ENCODE measurements at places on chromosomes 3 and 15. TPM values are rescaled to one million over a fixed set of nuclear protein-coding genes. Genes with fewer than 3 reads are reported as not detected.

DNA sequence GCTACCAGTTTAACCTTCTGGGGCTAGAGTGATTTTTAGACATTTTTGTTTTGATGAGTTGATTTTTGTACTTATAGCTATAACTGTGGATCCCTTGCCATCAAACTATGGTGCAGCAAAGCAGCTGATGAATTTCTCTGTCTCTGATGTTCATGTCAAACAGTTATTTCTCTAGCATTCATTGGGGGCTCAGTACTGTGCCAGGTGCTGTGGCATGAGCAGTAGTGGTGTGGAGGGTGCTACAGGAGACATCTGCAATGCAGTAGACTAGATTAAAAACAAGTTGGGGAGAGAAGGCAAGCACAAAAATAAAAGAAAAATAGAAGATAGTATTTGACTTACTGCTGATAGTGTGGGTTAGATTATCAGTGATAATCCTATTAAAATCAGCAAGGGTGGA, 95.3 kb downstream of the AKAP13 start:
- no peak for DNase-seq

DNA sequence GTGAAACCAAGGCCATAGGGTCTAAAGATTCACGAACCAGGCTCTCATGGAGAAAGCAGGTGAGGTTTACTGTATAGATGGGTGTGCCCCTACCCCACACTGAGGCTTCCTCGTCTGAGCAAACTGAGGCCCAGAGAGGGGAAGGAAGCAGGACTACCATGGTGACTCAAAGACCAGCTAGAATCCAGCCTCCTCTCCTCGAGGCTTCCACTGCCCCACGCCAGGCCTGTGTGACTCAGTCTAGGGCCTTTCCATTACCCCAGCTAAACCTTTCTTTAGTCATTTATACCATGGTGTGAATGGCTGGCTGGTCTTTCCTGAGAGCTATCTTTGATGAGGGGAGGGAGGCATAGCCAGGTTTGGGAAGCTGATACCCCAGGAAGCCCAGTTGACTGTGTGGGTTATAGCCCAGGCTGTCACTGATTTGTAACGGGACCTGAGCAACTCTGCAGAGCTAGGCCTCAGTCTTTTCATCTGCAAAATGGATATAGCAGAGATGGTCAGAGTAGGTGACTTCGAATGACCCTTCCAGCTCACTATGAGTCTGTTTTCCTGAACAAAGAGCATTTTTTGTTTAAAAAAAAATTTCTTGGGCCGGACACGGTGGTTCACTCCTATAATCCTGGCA, 3.0 kb upstream of the RHO start:
- DNase-seq: no peak

DNA sequence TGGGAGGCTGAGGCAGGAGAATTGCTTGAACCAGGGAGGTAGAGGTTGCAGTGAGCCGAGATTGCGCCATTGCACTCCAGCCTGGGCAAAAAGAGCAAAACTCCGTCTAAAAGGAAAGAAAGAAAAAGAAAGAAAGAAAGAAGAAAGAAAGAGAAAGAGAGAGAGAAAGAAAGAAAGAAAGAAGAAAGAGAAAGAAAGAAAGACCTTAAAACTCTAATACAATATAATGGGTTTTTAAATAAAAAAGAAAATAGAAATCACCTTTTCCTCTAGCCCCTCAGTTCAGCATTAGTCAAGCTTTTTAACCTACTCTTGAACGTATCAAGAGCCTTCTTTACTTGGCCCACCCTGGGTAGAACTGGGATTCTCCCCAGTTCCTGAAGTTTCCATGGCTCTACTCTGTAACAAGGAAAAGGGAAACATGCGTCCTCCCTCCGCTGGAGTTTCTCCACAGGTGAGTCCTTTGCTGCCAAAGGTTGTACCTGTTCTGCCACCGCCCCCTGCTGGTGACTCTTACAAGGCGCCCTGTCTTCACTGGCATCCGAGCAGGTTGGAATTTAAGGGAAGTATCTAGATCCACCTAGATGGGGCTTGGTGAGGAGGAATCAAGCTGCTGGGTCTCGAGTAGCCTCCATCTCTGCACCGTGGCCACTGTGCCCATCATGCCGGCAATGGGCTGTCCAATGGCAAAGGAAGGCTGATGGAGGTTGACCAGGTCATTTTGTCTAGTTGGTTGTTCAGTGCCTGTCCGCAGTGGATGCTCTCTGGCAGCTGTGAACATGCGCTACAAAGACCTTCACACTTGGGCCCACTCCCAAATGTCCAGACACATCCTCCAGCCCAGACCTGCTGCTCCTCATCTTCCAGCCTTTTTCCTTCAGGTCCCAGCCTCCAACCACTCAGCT, 20.6 kb upstream of the EPHB3 start:
- DNase-seq: peak; percentile 78

DNA sequence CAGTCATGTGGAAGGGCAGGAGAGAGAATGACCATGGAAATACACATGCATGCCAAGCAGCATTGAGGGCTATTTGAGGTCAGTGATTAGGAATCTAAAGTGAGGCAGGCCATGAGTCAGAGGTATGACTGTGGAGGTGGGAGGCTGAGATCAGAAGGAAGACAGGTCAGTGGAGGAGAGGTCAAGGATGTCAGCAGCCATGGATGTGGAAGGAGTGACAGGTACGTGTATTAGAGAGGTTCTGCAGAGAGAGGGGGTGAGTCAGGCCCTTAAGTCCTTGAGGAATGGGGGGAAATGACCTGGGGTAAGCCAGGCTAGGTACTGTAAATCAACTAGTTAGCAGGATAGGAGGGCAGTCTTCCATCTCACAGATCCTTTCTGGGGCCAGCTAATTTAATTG, 166.6 kb downstream of the ANO10 start:
- no peak for DNase-seq

DNA sequence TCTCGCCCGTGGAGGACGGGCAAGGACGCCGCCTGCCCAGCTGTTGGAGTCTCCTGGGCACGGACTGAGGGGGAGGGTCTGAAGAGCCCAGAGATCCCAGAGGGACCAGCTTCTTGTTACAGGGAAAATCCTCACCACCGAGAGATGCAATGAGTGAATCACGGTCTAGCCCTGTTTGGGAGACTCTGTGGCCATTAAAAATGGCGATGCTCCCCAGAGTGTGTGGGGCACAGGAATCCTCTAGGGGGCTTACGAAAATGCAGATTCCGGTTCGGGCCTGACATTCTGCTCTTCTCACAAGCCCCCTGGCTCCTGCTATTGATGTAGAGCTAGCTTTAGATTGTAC, 35.5 kb upstream of the EPHB3 start:
- no peak for DNase-seq

DNA sequence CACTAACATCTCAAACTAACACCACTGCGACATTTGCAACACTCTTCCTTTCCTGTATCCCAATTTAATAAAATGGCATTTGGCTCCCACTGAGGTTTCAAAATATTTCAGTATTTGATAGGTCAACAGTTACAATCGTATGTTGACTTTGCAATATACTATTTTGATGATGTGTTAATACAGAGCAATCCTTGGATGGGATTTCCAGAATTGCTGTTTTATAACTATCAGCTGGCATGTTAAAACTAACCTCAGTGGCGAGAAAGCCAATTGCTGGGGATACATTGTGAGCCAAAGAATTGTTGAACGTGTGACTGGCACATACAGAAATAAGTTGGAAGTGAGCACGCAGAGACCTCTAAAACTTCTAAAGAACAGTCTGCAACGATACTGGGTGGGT, 226.1 kb upstream of the LYSMD4 start:
- no peak for DNase-seq

GRCh38 chr3:34646911-34647460, 848.6 kb downstream of the PDCD6IP start:
- DNase-seq: no peak

DNA sequence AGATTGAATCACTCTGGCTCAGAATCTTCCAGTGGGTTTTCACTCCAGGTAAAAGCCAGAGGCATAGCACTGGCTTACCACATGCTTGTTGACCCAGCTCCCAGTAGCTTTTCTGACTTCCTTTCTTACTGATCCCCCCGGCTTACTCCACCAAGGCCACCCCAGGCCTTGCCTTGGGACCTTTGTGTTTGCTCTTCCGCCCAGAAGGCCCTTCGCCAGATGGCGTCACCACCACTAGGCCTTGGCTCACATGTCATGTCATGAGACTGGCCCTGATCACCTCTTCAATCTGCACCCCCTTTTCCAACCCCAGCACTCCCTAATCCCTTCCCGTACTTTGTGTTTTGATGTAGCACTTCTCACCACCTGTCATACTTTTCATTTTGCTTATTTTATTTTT, 98.5 kb upstream of the UMPS start:
- DNase-seq: no peak

- no peak for DNase-seq
Observed at GRCh38 chr3:171748064-171748924, 62.0 kb downstream of the PLD1 start.

GRCh38 chr15:92900731-92901071, 577 bp downstream of the CHD2 start:
- DNase-seq: no peak

- no peak for DNase-seq
Observed at GRCh38 chr15:49060710-49061495, 14.7 kb upstream of the SECISBP2L start.

DNA sequence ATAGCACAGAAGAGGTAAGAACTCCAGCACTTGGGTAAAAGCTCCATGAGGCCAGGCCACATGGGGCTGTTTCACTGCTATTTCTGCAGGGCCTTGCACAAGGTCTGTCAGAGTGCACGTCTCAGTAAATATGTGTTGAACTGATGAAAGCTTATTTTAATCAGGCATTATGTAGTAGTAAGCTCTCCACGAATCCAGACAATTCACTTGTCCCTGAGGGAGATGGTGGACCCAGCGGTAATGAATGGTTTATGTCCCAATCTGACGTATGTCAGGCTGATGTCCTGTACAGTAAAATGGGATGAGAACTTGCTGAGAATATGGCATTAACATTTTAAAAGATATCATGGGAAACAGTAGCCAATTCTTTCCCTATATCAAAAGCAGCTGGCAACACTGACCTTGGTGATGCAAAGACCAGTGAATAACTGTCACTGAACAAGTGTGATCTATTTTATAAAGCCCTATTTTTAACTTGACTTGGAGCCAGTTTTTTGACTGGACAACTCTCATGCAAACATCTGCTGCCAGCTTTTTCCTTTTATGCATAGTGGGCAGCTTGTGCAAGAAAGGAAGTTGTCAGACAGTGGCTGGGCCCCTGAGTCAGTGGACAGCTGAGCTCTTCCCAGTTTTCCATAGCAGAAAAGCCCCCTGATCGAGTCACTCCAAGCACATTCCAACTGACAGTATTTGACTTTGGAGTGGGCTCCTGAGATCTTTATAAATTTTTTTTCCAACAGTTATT, 519.8 kb upstream of the MDFIC2 start:
- no peak for DNase-seq

DNA sequence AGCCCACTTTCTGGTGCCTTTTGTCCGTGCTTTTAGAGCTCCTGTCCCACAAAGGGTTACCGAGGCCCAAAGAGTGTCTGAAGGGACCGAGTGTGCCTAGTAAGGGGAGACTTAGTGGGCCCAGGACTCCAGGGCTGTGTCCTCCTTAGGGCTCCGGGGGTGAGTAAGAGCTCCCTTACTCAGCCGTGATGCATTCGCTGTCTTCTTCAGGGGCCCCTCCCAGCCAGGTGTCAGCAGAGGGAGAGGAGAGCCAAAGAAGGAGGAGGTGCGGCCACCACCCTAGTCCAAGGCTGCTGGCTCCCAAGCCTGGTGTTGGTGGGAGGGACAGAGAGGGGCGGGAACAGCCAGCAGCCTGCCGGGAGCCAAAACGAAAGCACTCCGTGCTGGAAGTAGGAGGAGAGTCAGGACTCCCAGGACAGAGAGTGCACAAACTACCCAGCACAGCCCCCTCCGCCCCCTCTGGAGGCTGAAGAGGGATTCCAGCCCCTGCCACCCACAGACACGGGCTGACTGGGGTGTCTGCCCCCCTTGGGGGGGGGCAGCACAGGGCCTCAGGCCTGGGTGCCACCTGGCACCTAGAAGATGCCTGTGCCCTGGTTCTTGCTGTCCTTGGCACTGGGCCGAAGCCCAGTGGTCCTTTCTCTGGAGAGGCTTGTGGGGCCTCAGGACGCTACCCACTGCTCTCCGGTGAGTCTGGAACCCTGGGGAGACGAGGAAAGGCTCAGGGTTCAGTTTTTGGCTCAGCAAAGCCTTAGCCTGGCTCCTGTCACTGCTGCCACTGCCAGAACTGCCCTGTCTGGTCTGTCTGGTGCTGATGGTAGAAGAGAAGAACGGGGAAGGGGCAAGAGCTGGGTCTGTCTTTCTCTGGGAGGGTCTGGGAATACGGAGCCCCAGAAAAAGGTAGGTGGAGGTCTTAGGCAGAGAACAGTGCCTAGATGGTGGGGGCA, at the start of gene IL17RC:
IL17RC (plus strand) TSS at position 365 of the 947 bp plus-strand sequence; CDS start at position 583, 218 bp downstream.
- peak; percentile 94 for DNase-seq

GRCh38 chr3:149163066-149163465, 33.6 kb downstream of the HPS3 start:
- DNase-seq: no peak

- DNase-seq: peak; percentile 86
Observed at GRCh38 chr15:67080900-67081431, 15.6 kb downstream of the SMAD3 start.

DNA sequence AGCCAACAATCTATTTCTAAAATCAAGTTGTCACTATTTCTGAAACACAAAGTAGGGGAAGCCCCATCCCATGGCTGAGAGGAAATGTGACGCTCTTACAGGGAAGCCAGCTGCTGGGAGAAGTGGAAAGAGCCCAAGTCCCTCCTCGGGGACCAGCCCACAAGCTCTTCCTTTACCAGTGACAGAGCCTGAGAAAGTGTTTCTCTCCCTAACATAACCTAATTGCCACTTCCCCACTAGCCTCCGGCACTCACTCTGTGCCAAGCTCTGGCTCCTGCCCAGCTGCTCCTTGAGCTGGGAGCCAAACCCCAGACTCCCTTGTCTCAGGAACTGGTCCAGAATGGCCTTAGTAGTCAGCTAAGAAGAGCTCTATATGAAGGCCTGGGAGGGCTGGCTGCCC, 42.9 kb downstream of the TNFAIP8L3 start:
- DNase-seq: no peak

GRCh38 chr3:150771600-150771999, 8.6 kb upstream of the SIAH2 start:
- no peak for DNase-seq

- DNase-seq: no peak
Observed at GRCh38 chr15:90603893-90604292, 74.2 kb downstream of the CRTC3 start.

Gene DUOX1
- polyA plus RNA-seq: 0.26 TPM

Gene KLHL40
- polyA plus RNA-seq: not detected

Gene EPHB3
- 3.8 TPM for polyA plus RNA-seq

Gene PLEKHO2
- polyA plus RNA-seq: 12.0 TPM

Gene RAB6B
- polyA plus RNA-seq: 6.6 TPM

Gene CYP1A2
- polyA plus RNA-seq: not detected

Gene ESYT3
- 1.5 TPM for polyA plus RNA-seq

Gene SCAMP5
- polyA plus RNA-seq: 29.5 TPM

Gene DENND6A
- 7.8 TPM for polyA plus RNA-seq

Gene ATP13A5
- not detected for polyA plus RNA-seq

Gene CLDN16
- 28.4 TPM for polyA plus RNA-seq

Gene CA12
- polyA plus RNA-seq: 242 TPM

Gene CCR9
- polyA plus RNA-seq: 0.43 TPM

Gene CSPG5
- polyA plus RNA-seq: 0.67 TPM

Measured in kidney (tissue), 22 donors.